ENCODE measurements at places on chromosomes 7 and 10.

GRCh38 chr10:117419921-117420320, 44.7 kb upstream of the PDZD8 start:
- DNase-seq: no peak

DNA sequence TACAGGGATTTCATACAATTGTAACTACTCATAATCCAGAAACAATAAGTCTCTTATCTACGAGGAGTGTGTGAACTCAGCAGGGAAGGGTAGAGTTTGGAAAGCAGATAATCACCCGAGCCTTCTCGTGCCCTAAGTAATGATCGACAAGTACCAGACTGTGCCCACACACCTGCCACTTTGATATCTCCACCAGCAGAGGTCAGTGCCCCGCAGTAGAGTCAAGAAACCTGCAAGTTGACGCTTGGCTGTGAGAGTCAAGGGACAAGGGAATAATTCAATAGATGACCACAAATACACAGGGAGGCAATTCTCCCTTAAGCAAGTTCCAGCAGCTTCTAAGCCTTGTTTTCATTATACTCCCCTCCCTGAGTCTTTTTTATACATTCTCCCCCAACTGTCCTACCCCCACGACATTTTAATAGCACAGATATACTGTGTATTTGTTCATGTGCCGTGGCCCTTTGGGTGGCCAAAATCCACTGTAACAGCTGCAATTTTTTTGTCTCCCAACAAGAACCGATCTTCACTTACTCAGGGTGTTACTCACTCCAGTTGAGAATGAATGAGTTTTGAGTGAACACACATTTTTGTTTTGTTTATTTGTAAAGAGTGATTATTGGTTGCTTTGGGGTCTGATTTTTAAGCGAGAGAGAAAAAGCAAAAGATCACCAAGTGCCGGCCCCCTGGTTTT, 106.9 kb upstream of the RHEB start:
- peak; percentile 22 for DNase-seq

- DNase-seq: no peak
Measured at GRCh38 chr7:95672434-95672833, 76.1 kb upstream of the PDK4 start.

- DNase-seq: no peak
Measured at GRCh38 chr7:147182874-147183273, 1066.3 kb downstream of the CNTNAP2 start.

GRCh38 chr7:84339306-84339705, 144.7 kb upstream of the SEMA3A start:
- no peak for DNase-seq

GRCh38 chr10:2897619-2898508, 169.5 kb upstream of the PFKP start:
- no peak for DNase-seq

DNA sequence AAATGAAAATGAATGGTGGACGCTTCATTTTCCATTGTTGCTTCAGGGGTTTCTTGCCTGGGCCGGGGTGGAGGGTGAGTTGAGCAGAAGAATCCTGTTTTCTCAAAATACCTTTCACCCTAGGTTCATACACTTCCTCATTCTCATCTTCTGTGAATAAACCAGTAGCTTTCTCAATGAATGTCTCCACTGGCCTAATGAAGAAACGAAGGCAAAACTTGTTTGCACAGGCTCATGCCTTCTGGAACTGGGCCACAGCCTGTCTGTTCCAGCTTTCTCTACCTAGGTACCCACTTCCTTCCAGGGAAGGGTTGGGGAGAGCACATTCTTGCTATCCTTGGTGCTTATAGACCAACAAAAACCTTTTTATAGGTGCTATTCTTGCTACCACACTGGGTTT, 21.3 kb downstream of the STMP1 start:
- no peak for DNase-seq

DNA sequence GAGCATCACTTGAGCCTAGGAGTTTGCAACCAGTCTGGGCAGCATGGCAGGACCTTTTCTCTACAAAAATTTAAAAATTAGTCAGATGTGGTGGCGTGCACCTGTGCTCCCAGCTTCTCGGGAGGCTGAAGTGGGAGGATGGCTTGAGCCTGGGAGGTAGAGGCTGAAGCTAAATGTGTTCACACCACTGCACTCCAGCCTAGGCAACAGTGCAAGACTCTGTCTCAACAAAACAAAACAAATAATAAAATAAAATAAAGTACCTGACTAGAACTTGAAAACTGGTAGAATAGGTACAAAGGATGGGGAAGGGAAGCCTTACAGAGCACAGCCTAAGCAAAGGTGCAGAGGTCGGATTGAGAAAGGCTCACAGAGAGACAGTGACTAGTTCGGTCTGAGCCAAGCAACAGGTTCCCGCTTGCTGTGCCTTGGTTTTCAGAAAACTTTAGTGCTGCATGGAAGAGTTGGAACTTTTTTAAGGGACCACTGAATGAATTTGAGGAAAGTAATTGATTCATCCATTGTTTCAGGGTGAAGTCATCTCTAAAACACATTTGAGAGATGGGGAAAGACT, 100.1 kb upstream of the STK17A start:
- DNase-seq: no peak

DNA sequence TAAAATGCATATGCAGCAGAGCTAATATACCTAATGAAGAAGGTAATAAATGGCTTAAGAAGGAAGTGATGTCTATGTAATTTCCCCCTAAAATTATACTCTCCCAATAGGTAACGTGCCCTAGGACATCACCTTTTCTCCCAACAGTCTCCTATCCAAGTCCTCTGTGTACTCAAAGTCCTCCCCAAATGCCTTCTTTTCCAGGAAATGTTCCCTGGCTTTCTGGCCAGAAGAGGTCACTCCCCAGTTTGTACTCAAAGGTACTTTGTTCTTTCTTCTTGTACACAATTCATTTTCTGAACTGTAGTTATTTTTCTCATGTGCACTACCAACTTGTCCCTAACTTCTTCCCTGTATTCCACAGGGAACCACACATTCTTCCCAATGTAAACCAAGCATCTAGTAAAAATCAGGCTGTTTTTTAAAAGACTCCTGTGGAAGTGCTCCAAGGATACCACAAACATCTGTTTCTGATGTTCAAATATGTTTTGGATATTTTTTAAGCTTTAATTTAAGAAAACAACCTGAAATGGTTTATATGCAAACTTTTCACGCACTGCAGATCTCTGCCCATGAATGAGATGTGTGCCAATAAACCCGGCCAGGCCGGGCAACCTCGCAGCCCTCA, 262.3 kb upstream of the KLF14 start:
- DNase-seq: no peak

GRCh38 chr7:90244565-90244908, 437 bp upstream of the CFAP69 start:
- no peak for DNase-seq

GRCh38 chr10:93856349-93857145, 37.2 kb upstream of the SLC35G1 start:
- DNase-seq: no peak

GRCh38 chr7:91628742-91629141, 251.8 kb downstream of the MTERF1 start:
- no peak for DNase-seq

GRCh38 chr10:124324451-124324850, 94.3 kb downstream of the OAT start:
- DNase-seq: no peak

DNA sequence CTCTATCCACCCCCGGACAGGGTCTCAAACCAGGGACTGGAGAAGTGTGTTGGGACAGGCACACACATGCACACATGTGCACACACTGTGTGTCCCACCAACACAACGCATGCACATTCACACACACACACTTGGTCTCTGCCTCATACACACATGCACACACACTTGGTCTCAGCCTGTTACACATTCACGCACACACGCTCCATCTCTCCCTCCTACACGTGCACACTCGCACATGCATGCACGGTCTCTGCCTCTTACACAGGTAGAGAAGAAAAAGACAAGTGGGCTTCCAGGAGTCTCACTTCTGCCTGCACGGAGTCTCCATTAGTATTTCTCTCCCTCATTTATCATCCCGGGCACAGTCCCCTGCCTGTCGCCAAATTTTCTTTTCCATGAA, 171.2 kb downstream of the EBF3 start:
- DNase-seq: no peak

GRCh38 chr10:74586088-74586585, 240.3 kb upstream of the KAT6B start:
- DNase-seq: no peak

DNA sequence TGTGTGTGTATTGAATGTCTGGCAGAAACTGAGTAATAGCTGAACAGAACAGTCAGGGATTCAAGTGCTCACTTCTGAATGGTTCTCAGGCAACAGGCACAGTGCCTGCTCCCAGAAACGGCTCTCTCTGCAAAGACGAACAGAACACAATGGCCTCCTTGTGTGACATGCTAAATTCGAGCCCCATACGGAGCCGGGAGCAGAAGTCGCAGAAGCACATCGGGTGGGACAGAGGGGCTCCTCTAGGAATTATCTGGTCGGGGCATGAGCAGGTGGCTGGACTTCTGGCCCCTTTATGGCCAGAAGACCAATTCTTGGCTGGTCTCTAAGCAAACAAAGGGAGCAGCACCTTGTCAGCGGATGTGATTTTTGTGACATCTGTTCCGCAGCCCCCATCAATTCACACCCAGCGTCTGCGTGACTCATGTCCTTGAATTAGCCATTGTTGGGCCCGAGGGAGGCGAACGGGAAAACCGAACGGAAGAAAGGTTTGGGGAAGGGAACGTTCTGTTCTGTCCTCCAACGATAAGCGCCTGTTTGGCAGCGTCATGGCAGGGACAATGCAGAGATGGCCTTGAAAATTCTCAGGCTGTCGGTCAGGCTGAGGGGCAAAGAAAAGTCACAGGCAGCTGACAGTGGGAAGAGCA, 47.3 kb upstream of the NPTX2 start:
- no peak for DNase-seq

DNA sequence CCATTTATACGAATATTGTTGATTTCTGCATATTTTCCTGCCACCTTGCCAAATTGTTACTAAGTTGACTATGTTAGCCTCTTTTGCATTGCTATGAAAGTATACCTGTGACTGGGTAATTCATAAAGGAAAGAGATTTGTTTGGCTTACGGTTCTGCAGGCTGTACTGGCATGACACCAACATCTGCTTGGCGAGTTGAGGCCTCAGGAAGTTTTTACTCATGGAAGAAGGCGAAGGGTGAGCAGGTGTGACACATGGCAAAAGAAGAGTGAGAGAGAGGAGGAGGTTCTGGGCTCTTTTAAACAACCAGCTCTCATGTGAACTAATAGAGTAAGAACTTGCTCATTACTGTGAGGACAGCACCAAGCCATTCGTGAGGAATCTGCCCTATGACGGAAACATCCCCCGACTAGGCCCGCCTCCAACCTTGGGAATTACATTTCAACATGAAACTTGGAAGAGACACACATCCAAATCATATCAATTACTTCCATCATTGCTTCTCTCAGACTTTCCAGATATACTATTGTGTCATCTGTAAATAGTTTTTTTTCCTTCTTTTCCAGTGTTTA, 8.4 kb downstream of the RALA start:
- no peak for DNase-seq

DNA sequence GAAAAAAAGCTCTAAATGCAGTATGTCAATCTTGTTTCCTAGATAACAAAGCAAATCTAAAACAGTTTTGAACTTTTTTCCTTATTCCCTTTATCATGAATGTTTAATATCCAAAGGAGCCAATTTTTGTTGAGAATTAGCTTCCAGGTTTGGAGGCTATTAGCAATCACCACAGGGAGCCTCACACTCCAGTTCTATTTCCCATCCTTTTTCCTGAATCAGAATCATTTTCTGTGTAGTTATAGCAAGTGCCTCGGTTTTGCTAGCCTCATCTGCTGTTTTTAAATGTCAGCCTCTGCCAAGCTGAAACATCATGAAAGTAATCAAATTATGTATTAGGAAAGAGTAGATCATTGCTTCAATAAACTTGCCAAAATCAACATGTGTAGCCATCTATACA, 357.5 kb upstream of the LRGUK start:
- DNase-seq: no peak

DNA sequence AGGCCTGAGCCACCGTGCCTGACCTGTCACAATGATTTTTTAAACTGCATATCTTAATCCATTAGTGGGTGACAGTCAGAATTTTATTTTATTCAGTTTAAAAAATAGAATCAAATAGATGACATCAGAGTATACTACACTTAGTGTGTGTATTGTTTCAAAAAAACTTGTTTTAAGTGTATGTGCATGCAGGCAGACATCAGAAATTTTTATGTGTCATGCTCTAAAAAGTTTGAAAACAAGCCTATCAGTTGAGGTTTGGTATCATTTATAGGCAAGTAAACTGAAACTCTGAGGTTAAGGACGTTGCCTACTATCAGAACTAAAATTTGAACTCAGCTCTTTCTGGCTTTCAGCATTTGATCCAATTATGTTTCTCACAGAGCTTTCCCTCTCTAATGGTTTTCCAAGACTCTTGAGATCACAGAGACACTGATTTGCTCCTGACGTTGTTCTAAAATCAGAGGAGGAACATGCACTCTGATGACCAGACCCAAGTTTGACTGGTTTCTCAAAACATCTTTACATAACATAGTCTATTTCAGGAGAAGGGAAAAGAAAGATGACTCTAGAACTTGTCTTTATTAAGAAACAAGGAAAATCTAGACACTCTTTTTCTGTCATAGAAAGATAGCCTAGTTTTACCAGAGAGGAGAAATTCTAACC, 188.6 kb downstream of the AUTS2 start:
- no peak for DNase-seq

- DNase-seq: no peak
Measured at GRCh38 chr10:82736305-82736704, 861.3 kb downstream of the NRG3 start.

DNA sequence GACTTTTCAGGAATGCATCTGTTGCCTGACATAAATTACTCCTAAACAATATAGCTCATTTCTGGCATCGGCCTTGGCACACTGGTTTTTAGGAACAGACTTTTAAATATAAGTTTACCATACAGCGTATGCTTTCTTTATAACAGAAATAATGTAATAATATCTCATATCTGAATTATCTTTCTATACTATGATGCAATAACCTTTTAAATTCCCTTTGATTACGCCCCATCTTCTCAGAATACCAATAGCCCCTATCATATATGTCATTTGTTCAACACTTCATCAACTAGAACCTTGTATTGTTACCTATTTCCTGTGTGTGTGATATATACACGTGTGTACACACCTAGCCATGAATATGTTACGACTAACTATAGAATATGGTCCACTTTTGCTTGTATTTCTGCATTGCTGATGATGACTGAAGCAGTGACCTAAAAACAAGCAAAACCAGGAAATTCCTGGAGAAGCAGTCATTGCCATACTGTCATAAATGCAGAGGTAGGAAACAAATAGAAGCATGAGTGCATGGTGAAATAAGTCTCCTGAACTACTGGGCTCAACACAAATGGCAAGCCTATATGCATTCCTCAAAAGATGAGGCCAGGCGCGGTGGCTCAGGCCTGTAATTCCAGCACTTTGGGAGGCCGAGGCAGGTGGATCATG, 618.4 kb upstream of the NRP1 start:
- no peak for DNase-seq

- DNase-seq: no peak
Measured at GRCh38 chr10:101092881-101093354, 31.1 kb downstream of the KAZALD1 start.

- no peak for DNase-seq
Measured at GRCh38 chr10:96826438-96826837, 5.7 kb upstream of the LCOR start.

All from NCI-H1417 treated with DMSO at 0.1 percent for 48 hours (cell line).